ENCODE measurements at places on chromosomes 2 and 18. TPM values are rescaled to one million over a fixed set of nuclear protein-coding genes. Genes with fewer than 3 reads are reported as not detected.

Gene GALNT5
- not detected for total RNA-seq

Gene GCG
- not detected for total RNA-seq

- no peak for DNase-seq
Measured at GRCh38 chr2:214601852-214602633, 191.2 kb downstream of the VWC2L start.

DNA sequence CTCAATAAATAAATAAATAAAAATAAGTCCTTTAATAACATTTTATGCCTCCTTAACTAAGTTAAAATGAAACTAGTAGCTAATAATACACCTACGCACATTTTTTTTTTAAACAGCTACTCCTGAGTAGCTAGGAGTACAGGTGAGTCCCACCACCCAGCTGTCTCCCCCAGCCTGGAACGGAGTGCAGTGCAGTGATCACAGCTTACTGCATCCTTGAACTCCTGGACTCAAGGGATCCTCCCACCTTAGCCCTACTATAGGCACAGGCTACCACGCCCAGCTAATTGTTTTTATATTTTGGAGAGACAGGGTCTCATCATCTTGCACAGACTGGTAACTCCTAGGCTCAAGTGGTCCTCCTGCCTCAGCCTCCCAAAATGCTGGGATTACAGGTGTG, 28.4 kb downstream of the YWHAQ start:
- no peak for DNase-seq

GRCh38 chr2:216683846-216684245, 11.5 kb downstream of the IGFBP5 start:
- no peak for DNase-seq

DNA sequence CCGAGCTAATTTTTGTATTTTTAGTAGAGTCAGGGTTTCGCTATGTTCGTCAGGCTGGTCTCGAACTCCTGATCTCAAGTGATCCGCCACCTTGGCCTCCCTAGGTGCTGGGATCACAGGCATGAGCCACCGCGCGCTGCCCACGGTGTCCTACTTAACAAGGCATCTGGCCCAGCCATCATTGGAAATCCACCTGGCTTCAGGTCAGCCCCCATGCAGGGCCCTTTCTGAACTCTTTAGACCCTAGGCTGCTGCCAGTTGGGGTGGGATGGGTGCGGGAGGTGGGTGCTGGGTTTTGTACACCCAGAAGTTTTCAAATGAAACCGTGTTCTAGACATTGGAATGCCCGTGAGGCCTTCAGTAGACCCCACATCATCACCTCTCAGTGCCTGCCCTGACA, 26.6 kb upstream of the NT5DC4 start:
- no peak for DNase-seq

- DNase-seq, result no peak
Measured at GRCh38 chr2:19256121-19256601, 102.3 kb downstream of the OSR1 start.

- no peak for DNase-seq
Measured at GRCh38 chr2:237627441-237628246, at the start of gene LRRFIP1. TSS of gene LRRFIP1 (plus strand) at chr2:237627587. CDS start at chr2:237627645, 58 bp downstream.

DNA sequence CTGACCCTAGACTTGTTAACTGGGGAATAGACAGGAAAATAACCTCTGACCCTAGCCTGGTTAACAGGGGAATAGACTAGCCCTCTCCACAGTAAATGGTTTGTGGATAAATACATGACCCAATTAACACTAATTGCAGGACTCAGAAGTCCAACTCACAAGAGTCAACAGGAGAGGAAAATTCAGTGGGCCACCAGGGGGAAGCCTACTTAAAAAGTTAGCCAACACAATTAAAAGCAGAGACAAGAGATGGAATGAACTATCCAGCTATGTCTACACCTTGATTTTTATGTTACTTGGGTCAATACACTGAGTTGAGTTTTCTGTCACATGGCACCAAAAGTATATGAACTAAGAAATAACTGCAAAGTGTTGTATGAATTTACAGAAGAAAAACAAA, 158.8 kb upstream of the SLC39A10 start:
- peak; percentile 52 for DNase-seq

- no peak for DNase-seq
Measured at GRCh38 chr18:8548186-8548585, 61.1 kb upstream of the RAB12 start.
